ENCODE measurements at places on chromosomes 4 and X. TPM values are rescaled to one million over a fixed set of nuclear protein-coding genes. Genes with fewer than 3 reads are reported as not detected.
A peak's percentile ranks its signal among the peaks of the same experiment; 100 is the strongest.

DNA sequence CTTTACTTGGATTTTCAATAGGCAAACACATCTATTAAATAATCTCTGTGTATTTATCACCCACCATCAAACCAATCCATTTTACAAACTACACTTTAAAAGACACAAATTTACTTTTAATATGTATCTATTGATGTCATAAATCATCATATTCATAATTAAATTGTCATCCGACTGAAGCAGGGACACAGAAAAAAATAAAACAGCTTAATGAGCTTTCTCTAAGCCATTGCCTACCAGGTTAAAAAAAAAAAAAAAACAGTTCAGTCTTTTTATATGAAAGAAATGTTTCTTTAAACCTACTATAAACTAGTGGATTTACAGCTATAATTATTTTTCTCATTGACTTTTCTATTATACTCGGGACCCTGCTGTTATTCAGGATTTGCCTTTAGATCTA, 57.3 kb downstream of the PABPC4L start:
- H3K4me3 ChIP-seq = no peak overlapping the region
- no peak for DNase-seq
- no peaks in the 10 kb centered on the region for H3K27me3 ChIP-seq

DNA sequence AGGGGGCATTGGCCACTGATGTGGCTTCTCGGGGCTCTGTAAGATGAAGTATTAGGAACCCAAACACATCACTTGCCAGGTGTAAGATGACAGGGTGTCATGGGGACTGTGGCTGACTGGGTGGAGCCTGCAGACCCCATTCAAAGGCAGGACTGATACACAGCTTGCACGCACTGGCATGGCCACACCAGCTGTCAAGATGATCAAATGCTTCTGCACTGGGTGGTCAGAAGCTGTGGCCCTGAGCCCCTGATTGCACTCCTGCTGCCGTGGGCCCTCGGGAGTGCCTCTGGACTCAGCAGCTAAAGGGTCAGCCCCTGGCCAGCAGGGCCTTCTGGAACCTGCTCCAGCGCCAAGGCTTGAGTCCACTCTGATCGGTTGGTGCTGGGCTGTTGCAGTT, 48.8 kb upstream of the GRPEL1 start:
- H3K36me3 ChIP-seq = no peaks in the 10 kb centered on the region
- H3K4me3 ChIP-seq = no peak overlapping the region
- no peak for DNase-seq
- H3K4me1 ChIP-seq = no peaks in the 10 kb centered on the region
- peaks cover 40% of the 10 kb centered on the region for H3K27me3 ChIP-seq

GRCh38 chr4:40629401-40630334, at the start of gene RBM47:
TSS of gene RBM47 (minus strand) at chr4:40629864. CDS start at chr4:40438893, 190,971 bp downstream.
- no peaks in the 10 kb centered on the region for H3K27me3 ChIP-seq
- peak; percentile 40 for DNase-seq
- H3K4me1 ChIP-seq = peaks cover 5% of the 10 kb centered on the region
- H3K36me3 ChIP-seq = no peaks in the 10 kb centered on the region
- peak within 1 kb of the TSS; percentile 6 for H3K27ac ChIP-seq

GRCh38 chr4:23920716-23921446, 31.0 kb upstream of the PPARGC1A start:
- DNase-seq = no peak
- no peaks in the 10 kb centered on the region for H3K4me1 ChIP-seq
- H3K4me3 ChIP-seq = no peak overlapping the region
- H3K27me3 ChIP-seq = no peaks in the 10 kb centered on the region

DNA sequence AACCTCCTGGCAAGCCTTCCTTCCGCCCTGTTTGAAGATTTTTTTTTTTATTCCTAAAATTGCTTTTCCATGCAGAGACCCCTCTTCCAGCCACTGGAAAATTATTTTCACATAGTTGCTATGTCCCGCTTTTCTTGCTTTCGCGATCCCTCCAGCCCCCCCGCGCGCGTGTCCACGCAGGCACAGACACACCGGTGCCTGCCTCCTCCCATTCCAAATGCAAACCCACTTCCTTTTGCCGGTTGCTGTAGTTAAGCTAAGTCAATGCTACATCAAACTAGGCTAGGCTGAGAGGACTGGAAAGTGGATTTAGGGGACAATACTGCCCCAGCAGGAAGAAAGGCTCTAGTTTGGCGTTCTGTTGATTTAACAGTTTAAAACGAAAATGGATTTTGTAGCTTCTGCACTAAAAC, 111.0 kb downstream of the DHX15 start:
- no peaks in the 10 kb centered on the region for H3K36me3 ChIP-seq
- peak; percentile 27 for DNase-seq
- no peaks in the 10 kb centered on the region for H3K4me1 ChIP-seq
- H3K4me3 ChIP-seq = peak overlapping the region; percentile 47

- no peak overlapping the region for H3K27ac ChIP-seq
- H3K4me1 ChIP-seq = peaks cover 3% of the 10 kb centered on the region
- peak; percentile 15 for DNase-seq
- no peaks in the 10 kb centered on the region for H3K27me3 ChIP-seq
Measured at GRCh38 chrX:42751573-42751972, 26.4 kb downstream of the PPP1R2C start.

- H3K27me3 ChIP-seq = no peaks in the 10 kb centered on the region
- H3K27ac ChIP-seq = no peak overlapping the region
- DNase-seq = no peak
- H3K4me1 ChIP-seq = no peaks in the 10 kb centered on the region
Measured at GRCh38 chrX:42967681-42968300, 189.8 kb upstream of the PPP1R2C start.

DNA sequence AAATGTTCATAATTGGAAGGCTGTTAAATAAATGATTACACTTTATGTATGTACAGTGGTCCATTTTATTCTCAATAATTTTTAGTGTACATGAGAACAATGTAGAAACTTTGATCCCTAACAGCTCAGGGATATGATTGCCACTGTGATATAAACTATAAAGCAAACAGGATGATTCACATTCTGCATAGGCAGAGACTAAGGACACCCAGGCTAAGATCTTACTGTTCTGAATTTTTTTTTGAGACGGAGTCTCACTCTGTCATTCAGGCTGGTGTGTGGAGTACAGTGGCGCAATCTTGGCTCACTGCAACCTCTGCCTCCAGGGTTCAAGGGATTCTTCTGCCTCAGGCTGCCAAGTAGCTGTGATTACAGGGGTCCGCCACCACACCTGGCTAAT, 186.6 kb downstream of the PDGFC start:
- no peak for DNase-seq

DNA sequence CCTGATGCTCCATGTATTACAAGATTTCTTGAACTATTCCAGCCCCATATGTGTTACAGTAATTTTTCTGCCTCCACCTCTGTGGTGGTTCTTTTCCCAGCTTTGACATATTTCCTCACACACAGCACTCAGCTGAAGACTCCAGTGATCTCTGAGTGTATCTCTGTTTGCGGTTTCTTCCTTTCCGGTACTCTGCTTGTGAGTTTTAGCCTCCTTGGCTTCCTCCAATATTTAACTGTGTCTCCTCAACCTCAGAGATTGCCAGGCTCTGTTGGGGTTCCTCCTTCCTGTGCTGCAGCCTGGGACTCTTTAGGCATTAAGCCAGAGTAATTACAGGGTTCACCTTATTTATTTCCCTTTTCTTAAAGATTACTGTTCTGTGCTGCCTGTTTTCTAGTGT, 73.2 kb downstream of the NFKB1 start:
- peak; percentile 63 for DNase-seq
- H3K4me1 ChIP-seq = no peaks in the 10 kb centered on the region
- no peak overlapping the region for H3K27ac ChIP-seq
- no peak overlapping the region for H3K4me3 ChIP-seq
- peaks cover 17% of the 10 kb centered on the region for H3K36me3 ChIP-seq
- no peaks in the 10 kb centered on the region for H3K27me3 ChIP-seq

GRCh38 chr4:104022831-104023230, 303.0 kb upstream of the TACR3 start:
- no peaks in the 10 kb centered on the region for H3K27me3 ChIP-seq
- DNase-seq = no peak
- H3K4me1 ChIP-seq = no peaks in the 10 kb centered on the region
- H3K27ac ChIP-seq = no peak overlapping the region
- no peaks in the 10 kb centered on the region for H3K36me3 ChIP-seq
- H3K4me3 ChIP-seq = no peak overlapping the region

DNA sequence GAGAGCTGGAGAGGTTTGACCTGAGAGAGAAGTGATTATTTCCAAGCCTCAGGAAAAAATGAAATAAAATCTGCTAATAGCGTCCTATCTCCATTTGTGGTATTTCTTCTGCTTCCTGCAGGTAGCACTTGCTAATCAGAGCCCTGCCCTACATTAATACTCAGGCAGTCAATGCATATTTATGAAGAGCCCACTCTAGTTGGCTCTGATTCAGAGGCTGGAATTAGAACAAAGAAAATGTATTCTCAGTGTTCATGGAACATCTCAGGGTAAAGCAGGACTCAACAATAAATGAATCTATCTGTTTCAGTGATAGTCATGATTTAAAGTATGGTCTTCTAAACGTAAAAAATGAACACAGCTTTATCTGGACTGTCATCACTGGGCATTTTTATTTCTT, 1.4 kb upstream of the ATP8A1 start:
- no peak for DNase-seq
- no peaks in the 10 kb centered on the region for H3K27me3 ChIP-seq
- no peaks in the 10 kb centered on the region for H3K36me3 ChIP-seq
- no peaks in the 10 kb centered on the region for H3K4me1 ChIP-seq
- H3K27ac ChIP-seq = no peak overlapping the region

Gene TKTL2
- total RNA-seq = not detected

Gene MAGEB17
- under 0.01 TPM for total RNA-seq

Gene NMU
- total RNA-seq = not detected

Gene UCHL1
- 972 TPM for total RNA-seq
